Karpas-422 (cell line): ENCODE measurements at places on chromosomes 2 and 18. TPM values are rescaled to one million over a fixed set of nuclear protein-coding genes. Genes with fewer than 3 reads are reported as not detected.

GRCh38 chr18:77512152-77512551, 262.5 kb downstream of the GALR1 start:
- no peak for DNase-seq

DNA sequence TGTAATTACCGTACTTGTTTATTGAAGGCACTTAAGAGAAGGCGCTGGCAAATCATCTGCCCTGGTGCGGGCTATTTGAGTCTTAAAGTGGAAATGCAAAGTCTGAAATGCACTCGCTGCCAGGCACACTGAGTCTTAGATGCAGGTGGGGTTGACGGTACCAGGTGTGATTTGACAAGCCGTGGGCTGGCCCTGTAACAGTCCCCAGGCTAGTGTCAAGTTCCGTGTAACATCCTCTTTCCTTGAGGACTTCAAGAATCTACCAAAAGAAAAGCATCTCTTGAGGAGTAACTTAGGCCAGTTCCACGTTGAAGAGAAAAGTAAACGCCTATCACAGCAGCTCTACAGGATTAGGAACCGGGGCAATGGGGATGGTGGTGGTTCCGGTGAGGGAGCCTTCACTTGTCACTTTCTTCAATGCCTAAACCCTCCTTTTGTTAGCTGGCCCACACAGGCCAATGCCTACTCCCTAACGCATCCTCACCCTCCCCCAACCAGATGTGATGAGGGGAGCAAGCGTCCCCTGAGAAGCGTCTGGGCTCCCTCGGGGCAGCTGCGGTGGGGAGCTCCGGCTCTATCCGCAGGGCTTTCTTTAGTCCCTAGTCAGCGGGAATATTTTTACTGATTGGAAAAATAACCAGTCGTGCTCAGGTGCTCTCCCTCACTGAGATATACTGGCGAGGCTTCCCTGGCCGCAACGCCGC, 1.5 kb upstream of the UGP2 start:
- peak; percentile 94 for DNase-seq

Gene NLRC4
- total RNA-seq: 0.51 and 1.6 TPM in 2 replicates

Gene ST8SIA3
- total RNA-seq: not detected in 2 replicates

GRCh38 chr2:113227698-113228097, 51.0 kb downstream of the PAX8 start:
- DNase-seq: no peak

DNA sequence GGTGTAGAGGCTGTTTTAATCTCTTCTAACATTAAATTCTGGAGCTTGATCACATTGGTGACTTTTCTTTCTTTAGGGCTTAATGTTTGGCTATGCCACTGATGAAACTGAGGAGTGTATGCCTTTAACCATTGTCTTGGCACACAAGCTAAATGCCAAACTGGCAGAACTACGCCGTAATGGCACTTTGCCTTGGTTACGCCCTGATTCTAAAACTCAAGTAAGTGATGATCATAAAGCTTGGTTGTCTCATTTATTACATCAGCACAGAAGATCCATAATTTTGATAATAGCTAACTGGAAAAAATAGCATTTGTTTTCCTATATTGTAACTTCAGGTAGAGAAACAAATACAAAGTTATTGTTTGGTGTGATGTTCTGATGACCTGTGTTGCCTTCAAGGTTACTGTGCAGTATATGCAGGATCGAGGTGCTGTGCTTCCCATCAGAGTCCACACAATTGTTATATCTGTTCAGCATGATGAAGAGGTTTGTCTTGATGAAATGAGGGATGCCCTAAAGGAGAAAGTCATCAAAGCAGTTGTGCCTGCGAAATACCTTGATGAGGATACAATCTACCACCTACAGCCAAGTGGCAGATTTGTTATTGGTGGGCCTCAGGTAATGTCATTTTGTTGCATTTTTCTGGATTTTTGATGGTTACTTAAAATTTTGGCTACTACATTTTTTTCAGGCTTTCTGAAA, 2.9 kb downstream of the MAT2A start:
- DNase-seq: no peak

GRCh38 chr2:104654811-104655210, 199.1 kb upstream of the POU3F3 start:
- no peak for DNase-seq

DNA sequence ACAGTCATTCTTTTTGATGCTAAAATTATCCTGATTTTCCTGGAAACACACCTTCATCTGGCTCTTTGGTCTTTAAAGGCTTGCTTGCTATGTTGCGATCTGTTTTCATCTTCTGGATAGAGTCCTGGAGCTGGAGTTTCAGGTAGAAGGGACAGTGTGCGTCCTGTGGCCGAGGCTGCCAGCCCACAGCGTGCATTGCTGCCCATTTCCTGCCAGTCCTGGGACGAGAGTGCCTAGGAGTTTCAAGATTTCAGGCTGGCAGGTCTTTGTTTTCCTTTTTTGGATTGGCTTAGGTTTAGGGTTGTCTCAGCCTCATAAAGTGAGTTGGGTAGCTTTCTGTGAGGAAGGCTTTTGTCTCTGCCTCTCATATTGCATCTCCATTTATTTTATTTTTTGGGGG, 14.5 kb downstream of the DGKD start:
- DNase-seq: no peak

Gene KIF5C
- total RNA-seq: 8.3 and 11.3 TPM in 2 replicates

GRCh38 chr2:238378230-238379095, 48.3 kb upstream of the ASB1 start:
- DNase-seq: no peak

GRCh38 chr18:24518596-24518995, 58.2 kb downstream of the HRH4 start:
- no peak for DNase-seq

Gene COBLL1
- 0.04 TPM in 1 of 2 replicates, not detected in the other for total RNA-seq

Gene PRKAG3
- total RNA-seq: not detected in 2 replicates

- no peak for DNase-seq
These were observed 37.2 kb upstream of the CDH19 start for GRCh38 chr18:66641056-66641455.

Gene CCDC74B
- total RNA-seq: 11.9 and 45.0 TPM in 2 replicates

- DNase-seq: no peak
These were observed 292.6 kb upstream of the CYRIA start for GRCh38 chr2:16958266-16958665.

GRCh38 chr2:20196053-20196656, 28.8 kb downstream of the SDC1 start:
- DNase-seq: no peak

DNA sequence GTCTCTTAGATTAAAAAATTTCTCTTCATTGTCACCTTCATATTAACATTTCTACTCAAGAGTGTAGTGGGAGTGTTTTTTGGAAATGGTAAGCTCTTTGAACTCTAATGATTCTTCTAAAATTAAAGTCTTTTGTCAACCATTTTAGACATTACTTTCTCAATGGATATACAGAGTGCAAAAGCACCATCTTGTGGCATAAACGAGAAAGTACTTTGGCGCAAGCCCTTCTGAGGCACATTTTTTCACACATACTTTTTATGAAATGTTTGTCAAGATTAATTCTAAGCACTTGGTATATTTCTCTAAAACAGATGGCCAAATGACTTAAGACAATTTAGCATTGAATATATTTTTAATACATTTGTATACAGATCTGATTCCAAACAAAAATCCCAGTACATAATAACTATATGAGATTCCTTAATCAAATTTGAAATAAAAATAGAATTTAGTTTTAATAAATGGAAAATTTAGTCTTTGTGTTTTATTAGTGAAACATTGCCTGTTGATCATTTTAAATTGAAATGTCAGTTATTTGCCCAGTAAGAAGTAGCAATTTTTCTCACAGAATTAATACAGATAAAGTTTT, 63.3 kb upstream of the GALNT5 start:
- DNase-seq: peak; percentile 81

Gene CCDC148
- not detected in 2 replicates for total RNA-seq

DNA sequence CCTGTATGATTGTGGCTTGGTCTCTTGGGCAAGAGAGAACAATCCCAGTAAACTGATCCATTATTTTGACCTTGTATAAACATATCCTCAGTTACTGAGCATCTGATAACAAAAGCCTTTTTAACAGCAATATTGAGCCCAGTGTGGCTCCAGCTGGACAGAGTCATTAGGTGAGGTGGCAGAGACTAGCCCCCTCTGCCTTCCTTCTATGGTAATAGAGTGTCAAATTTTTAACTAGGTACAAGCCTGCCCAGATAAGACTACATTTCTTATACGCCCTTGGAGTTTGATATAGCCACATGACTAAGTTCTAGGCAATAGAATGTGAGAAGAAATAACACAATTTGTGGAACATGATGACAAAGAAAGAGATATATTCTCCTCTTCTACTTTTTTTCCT, 56.2 kb downstream of the HNMT start:
- no peak for DNase-seq

Gene TFPI
- not detected in 2 replicates for total RNA-seq

DNA sequence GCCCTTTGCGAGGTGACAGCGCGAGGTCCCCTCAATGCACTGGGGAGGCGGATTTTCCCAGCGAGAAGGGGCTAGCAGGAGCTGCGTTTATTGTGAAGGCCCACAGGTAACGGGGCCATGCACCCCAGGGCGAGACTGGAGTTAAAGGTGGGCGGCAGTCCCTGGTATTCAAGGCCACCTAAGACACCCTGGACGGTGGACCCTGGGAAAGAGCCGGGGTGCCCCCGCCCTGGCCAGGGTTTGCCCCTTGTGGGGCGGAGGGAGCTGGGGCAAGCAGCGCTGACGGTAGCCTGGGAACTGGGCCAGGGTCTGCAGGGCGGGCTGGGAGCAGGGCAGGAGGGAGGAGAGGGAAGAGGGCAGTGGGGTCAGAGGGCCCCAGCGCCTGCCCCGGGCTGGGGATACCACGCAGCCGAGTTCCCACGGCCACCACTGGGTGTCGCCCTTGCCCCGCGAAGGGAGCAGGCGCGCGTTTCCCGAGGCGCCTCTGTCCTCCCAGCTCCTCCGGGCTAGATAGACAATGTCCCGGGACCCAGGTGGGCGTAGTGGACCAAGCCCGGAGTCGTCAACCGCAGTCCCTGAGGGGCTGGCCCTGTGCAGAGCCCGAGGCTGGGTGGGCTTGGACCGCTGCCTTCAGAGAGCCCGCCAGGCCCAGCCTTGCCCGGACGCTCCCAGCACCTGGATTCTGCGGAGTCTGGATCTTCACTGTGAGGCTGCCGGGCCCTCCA, 80.2 kb downstream of the SMAD4 start:
- DNase-seq: peak; percentile 81

Gene PLEKHH2
- not detected in 2 replicates for total RNA-seq

DNA sequence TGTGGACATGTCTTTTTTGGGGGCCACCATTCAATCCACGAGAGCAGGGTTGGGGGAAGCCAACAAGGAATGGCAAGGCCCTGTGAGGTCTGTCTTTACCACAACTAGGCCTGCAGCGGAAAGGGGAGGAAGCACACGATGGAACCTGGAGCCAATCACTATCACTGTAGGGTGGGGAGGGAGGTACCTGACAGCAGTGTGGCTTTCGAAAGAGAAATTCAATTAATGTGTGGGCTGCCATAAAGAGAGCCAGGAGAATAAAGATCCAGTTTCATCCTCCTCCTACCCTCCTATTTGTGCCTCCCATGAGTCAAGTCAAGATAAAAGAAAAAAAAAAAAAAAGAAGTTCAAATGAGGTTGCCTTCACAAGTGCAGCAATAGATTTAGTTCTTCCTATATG, 18.9 kb upstream of the RBMS1 start:
- no peak for DNase-seq

DNA sequence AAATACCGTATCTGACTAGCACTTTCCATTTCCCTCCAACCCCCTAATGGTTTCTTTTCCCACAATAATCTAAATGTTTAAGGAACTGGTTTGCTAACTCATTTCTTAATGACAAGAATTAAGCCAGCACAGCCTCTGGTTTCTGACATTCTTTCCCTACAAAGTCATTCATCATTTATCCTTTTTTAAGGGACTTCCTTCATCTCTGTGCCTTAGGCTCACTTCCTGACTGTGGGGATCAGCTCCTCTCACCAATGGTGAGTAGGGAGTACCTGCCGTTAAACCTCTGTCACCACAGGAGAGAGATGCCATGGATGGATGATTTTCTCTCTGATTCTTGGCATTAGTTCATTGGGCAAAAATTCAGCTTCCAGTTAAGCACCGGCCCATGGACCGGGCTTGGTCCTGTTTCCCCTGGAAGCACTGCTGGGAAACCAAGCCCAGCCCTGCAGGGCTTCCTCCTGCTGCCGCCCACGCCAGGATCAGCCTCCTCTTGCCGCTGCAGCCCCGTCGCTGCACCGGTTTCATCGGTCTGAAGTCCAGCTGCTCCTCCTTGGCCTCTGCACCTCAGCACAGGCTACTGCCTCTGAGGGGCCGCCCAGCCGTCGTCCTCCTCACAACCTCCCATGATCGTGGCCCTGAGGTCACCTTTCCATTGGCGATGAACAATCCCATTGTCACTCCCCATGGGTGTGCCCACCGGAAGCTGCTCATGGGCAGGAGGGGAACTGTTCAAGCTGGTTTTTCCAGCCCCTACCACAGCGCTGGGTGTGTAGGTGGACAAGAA, 64.0 kb upstream of the ZNF516 start:
- DNase-seq: no peak

Gene DOCK10
- total RNA-seq: 0.15 and 0.76 TPM in 2 replicates

Gene VIT
- total RNA-seq: not detected in 2 replicates

DNA sequence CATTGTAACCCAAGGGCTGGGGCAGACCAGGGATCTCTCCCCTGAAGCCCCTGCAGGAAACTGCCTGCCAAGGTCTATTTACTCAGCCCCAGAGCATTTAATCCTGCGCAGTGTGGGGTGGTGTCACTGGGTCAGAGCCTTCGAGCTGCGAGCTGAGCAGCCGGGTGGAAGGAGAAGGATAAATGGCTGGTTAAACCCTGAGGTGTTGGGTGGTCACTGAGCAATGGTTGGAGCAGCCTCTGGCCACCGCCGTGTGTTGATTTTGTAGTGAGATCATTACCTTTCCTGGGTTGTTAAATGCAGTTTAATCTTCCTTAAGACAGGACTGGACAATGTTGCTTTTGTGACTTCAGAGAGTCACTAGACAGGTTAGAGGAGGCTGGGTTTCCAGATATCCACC, 98.1 kb downstream of the SETBP1 start:
- DNase-seq: no peak

GRCh38 chr2:240211598-240212424, 71.4 kb upstream of the OTOS start:
- DNase-seq: no peak

Gene VWC2L
- not detected in 2 replicates for total RNA-seq

Gene ASIC4
- 0.32 TPM in 1 of 2 replicates, not detected in the other for total RNA-seq

DNA sequence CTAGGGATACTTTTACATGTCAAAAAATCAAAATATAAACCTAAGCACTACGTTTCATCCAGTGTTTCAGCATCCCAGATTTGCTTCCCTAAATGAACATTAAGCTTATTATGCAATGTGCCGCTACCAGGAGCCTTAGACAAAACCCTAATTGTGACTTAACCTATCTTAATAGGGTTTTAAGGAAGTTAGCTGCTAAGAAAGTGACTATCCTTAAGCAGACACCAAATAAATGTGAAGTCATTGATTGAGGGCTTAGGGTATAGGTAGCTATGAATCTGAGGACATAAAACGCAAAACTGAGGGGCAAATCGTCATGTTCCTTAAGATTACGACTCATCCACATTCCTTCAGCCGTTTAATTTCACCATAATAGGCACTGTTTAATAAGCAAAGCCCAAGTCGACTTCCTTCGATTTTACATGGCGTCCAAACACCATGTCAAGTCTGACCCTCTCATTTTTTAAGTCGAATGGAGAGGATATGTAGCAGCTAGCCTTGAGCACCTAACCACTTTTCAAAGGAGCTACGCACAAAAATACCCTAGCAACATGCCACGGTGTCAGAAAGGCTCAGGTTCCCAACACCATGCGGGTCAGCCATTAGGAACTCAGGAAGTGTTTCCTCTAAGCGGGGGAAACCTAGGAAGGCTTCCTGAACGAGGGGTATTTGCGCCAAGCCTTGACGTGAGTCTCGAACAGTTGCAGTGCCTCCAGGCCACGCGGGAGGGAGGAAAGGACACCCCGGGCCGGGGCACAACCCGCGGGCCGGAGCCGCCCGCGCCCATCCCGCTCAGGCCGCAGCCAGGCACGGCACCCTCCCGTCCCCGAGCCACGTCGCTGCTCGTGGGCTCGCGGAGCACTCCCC, 1.0 kb downstream of the HDLBP start:
- DNase-seq: peak; percentile 75
